ENCODE measurements at places on chromosomes 3 and 15.

DNA sequence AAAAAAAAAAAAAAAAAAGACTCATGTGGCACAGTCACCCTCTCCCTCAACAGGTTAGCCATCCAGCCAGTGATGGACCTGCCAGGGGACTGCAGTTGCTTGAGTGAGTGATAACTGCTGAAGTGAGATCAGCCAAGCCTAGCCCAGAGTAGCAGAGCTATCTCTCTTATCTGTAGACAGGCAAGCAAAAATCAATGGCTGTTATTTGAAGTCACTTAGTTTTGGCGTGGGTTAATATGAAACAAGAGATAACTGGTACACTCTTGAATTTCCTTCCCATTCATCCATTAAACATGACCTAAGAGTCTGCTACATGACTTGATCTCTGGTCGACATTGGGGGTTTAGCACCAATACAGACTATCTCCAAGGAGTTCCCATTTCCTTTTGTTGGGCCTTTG, 51.2 kb upstream of the TNIK start:
- no peak for DNase-seq

DNA sequence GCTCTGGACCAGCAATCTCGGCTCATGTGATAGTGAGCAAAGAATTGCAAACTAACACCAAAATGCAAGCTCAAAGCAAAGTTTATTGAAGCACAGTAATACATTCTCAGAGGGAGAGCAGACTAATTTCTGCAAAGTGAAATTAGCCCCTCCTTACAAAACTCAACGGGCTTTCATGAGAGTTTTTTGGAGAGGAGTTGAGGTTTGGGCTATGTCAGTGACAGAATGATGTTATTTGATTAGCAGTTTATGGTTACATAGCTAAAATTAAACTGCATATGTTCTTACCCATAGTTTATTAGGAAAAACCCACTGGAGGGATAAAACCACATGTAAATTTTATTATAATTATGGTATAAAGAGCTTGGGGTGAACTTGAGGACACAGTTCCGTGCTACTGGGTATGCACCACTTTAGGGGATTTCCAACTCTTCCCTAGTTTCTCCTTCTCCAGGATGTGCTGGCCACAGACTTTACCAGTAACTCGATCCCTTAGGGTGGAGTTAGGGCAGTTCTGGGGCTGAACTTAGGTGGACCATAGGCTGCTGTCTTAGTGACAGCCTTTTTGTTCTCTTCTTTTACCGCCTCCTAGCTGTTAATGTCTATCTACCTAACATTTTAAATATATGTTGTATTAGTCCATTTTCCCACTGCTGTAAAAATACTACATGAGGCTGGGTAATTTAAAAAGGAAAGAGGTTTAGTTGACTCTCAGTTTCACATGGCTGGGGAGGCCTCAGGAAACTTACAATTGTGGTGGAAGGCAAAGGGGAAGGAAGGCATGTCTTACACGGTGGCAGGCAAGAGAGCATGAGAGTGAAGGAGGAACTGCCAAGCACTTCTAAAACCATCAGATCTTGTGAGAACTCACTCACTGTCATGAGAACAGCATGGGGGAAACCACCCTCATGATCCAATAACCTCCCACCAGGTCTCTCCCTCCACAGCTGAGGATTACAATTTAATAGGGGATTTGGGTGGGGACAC, 8.9 kb upstream of the AADACL2 start:
- no peak for DNase-seq

DNA sequence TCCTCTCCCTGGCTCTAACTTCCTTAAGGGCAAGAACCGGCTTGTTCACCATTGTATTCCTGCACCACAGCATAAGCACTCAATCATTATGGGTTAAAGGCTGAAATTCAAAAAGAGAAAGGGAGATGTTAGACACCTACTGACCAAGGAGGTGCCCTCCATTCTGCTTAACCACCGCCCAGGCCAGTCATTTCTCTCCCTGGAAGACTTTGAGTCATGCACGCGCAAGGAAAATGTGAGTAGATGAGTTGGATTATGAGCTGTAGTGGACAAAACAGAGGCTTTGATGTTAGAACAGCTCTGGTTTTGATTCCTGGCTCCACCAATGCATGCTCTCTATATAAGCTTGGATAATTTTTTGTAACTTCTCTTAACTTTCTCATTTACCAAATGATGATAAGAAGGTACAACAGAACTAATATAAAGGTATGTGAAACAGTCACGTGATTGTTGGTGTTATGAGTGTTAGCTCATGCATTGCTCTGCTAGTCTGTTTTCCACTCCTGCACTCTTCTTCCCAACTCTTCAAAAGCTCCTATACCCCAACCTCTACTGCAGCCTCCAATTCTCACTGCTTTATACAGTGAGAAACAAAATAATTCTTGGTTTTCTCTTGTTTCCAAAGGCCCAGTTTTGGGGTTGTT, 148.4 kb upstream of the ATP11B start:
- DNase-seq = no peak

DNA sequence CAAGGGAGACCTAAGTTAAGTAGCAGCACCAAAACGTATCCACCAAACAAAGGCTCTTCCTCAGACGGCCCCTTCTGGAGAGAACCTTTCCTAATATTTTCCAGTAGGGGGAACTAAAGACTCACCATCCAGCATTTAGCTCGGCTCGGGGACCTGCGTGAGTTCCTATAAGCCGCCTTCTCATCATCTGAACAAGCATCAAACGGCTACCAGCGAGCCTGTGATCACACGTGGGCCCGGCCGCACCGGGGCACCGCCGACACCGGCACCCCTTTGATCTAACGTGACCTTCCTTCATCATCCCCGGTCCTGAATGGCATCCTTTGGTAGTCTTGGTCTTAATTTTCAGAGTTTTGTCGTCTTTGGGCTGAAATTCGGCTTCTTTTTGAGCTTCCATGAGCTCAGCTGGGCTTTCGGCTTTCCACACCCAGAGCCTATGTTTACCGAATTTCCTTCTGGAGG, 1.4 kb upstream of the ROBO2 start:
- DNase-seq = no peak

DNA sequence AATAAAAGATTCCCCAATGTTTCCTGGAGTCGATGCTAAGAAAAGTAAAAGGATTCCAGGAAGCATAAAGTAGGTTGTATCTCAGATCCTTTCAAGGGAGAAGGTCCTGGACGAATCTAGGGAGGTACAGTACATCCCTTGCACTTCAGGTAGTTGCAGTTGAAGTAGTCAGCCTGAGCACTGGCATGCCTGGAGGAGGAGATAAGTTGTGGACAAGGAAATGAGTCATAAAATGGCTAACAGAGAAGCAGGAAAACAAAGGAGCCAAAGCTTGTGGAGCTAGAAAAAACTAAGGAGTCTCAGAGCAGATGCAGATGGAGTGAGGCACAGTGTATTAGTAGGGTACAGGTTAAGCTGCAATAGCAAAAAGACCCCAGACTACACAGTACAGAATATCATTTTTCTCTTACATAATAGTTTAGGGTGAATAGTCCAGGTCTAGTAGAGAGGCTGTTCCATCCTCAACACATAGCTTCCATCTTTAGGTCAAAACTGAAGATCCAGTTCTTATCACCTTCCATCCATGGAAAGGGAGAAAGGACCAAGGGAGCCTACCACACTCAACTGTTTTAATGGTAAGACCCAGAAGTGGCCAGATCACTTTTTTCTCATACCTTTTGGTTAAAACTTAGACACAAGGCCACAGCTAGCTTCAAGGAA, 41.3 kb downstream of the COL6A5 start:
- no peak for DNase-seq

GRCh38 chr15:67138891-67139855, 73.8 kb downstream of the SMAD3 start:
- DNase-seq = no peak

DNA sequence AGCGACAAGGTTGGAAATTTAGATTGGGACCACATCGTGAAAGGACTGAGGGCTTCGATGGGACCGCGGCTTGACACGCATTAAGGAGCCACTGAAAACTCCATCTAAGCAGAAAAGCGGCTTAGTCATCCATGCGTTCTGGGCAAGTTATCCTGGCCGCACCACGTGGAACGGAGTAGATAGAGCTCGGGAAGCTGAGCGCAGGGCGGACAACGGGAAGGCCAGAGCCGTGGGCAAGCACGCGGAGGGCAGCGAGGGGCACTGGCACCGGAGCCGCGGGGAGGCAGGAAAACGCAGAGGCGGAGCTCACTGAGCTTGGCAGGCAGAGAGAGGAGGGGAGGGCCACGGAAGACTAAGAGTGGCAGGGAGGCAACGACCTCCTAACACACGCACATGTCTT, 61.3 kb upstream of the VGLL4 start:
- no peak for DNase-seq

DNA sequence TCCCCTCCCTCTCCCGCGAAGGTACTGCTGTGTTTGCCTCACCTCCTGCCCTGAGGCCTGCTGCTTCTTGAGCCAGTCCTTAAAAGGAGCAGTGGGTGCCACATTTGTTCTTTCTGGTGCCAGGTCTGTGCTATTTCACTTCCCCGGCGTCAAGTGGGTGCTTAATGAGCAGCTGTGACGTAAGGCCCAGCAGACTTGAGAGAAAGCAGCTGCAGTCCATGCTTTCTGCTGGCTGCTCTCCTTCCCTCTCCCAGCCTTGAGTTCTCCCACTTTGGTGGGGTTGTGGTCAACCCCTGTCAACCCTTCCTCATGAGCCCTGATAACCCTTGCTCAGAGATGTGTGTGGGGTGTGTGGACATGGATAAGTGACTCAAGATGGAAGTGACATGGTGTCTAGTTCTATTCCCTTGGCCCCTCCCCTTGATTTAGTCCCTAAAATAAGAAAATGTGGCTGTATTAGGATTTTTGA, 6.9 kb downstream of the INAFM2 start:
- DNase-seq = no peak

GRCh38 chr3:347581-347980, 151.0 kb downstream of the CHL1 start:
- DNase-seq = no peak

GRCh38 chr3:124206225-124207055, 214.5 kb upstream of the ROPN1 start:
- DNase-seq = no peak

- peak; percentile 31 for DNase-seq
Measured at GRCh38 chr15:81106560-81106959, 27.5 kb upstream of the CFAP161 start.

GRCh38 chr3:49020330-49021212, 1.4 kb upstream of the NDUFAF3 start:
- no peak for DNase-seq

DNA sequence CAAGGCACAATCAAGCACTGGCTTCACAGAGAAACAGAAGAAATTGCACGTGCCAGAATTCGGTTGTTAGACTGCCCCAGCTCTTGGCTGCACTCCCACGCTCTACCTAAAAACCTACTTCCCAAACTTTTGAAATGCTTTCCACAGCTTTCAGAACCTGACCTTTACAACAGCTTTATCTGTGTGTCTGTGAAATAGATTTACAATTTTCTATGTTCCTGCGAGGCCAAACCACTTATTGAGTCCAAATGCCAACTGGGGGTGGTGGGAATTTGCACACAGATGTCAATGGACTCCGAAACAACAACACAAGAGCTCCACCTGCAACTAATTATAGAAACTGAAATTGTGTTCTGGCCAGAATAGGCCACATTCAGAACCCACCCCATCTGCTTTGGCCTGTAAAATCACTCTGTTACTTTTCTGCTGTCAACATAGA, 44.6 kb downstream of the ERC2 start:
- DNase-seq = no peak

- no peak for DNase-seq
Measured at GRCh38 chr3:160546727-160547126, 18.6 kb downstream of the KPNA4 start.

- no peak for DNase-seq
Measured at GRCh38 chr3:107521469-107522059, 1.2 kb upstream of the BBX start.

GRCh38 chr15:74613089-74613952, 2.3 kb upstream of the CLK3 start:
- no peak for DNase-seq

GRCh38 chr3:5115506-5116162, 6.5 kb upstream of the ARL8B start:
- DNase-seq = no peak

DNA sequence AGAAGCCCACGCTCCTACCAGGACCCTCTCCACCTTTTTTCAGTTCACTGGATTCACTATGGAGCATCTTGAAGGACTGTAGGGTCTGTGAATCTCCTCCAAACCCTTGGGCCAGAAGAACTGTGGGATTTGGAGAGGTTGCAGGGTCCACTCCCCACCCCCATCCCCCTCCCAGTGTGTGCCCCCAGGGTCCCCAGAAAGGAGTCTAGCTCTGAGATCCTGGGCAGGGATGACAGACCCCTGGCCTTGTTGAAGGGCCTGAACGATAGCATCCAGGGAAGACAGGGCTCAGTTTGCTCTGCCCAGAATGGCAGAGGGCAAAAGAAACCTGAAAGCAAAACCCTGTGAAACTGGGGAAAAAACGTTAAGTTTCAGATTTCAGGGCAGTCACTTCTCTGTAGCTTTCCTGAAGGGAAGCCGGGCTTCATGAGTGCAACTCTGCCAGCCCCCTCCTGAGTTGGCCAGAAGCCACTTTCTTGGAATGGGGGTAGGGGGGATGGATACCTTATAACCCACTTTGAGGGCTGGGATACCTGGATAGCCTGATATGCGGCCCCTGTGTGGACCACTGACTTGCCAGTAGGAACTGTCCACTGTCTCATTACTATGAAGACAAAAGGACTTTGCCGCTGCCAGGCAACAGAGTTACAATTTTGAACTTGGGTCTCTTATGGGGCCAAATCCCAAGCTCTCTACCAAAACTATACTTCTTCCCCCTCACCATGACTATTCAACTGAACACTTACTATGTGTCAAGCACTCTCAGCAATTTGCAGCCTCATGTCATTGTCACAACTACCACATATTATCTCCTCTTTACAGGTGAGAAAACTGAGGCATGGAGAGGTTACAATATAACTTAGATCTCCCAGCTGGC, 1.6 kb upstream of the CISH start:
- DNase-seq = no peak

DNA sequence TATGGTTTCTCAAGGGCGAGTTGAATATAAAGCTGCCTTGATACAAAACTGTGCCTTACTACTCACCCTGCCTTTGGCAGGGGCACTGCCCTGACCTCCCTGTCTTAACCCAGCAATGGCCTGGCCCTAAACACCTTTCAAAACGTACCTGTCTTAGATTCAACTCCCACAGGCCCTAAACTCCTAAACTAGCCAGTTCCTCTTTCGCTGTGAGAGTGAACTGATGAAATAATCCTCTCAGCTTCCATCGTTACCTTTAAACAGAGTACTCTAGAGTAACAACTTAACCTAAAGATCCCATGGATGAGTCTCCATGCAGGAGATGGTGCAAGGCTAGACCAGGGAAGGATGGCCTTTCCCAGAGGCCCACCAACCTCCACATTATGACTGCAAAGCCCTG, 133.0 kb upstream of the THBS1 start:
- no peak for DNase-seq

GRCh38 chr3:57015350-57015729, 45.1 kb upstream of the SPATA12 start:
- no peak for DNase-seq

Measured in activated CD4-positive, alpha-beta T cell treated with anti-CD3 and anti-CD28 coated beads, Interleukin-2, amount 50 U/mL, for 4 hours (primary cell).